Renal cortical epithelial cell (primary cell): ENCODE measurements at places on chromosomes 11 and 22. TPM values are rescaled to one million over a fixed set of nuclear protein-coding genes. Genes with fewer than 3 reads are reported as not detected.

DNA sequence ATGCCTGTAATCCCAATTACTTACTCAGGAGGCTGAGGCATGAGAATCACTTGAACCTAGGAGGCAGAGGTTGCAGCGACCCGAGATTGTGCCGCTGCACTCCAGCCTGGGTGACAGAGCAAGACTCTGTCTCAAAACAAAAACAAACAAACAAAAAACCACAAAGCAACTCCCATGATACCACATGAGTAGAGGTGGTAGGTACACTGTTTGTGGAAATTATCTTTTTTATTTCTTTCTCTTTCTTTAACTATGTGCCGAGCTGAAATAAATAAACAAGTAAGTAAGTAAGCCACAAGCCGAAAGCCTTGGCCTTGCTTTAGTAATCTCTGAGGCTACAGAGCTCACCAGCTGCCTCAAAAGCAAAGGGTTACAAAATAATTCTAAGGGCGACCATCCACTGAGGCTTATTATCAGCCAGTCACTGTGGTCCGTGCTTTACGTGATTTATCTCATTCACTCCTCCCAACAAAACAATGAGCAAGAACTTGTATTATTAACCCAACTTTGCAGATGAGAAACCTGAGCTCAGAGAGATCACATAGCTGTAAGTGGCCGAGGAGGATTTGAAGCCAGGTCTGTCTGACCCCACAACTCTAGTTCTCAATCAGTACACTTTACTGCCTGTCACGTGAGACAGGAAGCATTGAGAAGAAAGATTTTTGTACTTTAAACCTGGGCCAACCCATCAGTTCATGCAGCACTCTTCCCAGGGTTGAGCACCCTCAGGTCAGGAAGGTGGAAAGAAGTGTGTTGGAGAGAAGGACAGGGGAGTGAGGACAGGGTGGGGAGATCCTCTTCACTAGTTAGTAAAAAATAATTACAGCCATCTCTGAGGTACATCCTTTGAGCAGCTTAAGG, 69.8 kb upstream of the MTMR2 start:
- peak; percentile 58 for DNase-seq

WNT7B gene
- 14.5 and 16.7 TPM in 2 replicates for total RNA-seq

GRCh38 chr22:49967706-49968208, 7.2 kb downstream of the PIM3 start:
- DNase-seq = no peak

PARVG gene
- total RNA-seq = not detected in 2 replicates

DNA sequence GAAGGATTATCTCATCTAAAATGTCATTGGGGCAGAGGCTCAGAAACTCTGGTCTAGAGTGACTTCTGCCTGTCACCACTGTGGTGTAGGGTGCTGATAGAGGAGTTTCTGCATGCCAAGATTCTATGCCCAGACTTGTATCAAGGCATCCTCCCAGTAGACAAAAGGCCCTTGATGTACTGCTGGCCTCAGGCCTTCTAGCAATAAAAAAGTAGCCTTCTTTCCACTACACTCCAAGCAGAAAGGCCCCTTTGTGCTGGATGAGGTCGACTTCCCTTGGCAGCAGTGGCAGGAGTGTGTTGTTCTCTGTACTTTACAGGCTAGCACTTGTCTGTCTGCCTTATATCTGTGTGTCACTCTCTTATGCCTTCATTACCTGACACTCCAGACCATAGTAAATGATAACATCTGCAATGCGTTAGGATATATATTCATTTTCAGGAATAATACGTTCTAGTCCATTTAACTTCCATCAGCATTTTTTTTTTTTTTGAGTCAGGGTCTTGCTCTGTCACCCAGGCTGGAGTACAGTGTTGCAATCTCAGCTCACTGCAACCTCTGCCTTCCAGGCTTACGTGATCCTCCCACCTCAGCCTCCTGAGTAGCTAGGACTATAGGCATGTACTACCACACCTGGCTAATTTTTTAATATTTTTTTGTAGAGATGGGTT, 49.5 kb upstream of the RRM1 start:
- no peak for DNase-seq

GRCh38 chr22:41842996-41843970, 10.4 kb downstream of the SREBF2 start:
- no peak for DNase-seq

SGSM1 gene
- total RNA-seq = not detected in 2 replicates

- DNase-seq = no peak
Measured at GRCh38 chr11:111463276-111463675, 48.9 kb downstream of the BTG4 start.

DNA sequence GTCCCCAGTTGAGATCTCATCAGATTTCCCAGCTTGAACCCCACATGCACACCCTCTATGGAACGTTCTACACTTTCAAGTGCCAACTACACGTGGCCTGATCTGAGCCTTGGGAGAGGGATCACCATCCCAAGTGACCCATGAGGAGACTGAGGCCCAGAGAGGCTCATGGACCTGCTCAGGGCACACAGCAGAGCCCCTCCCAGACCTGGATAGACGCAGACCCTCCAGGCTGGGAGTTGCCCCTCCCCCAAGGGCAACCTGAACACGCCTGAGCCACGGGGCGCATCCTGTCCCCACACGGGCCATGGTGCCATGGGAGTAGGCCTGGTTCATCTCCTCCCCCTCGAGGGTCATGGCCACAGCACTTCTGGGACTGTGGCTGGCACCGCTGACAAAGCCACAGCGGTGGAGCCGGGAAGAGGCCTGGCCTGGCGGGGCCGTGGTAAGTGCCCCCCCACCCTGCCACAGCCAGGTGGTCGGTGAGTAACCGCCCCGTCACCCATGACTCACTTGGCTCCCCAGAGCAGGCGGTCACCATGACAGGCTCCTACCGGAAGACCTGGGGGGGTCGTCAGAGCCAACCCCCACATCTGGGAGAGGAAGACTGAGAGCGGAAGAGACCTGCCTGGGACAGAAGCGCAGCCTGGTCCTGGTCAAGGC, 8.1 kb downstream of the WNT7B start:
- peak; percentile 84 for DNase-seq

- no peak for DNase-seq
Measured at GRCh38 chr11:41189701-41190436, 269.6 kb downstream of the LRRC4C start.

GRCh38 chr11:124919898-124920297, 848 bp downstream of the HEPN1 start:
- no peak for DNase-seq

- peak; percentile 81 for DNase-seq
Measured at GRCh38 chr11:86591631-86592030, 80.8 kb downstream of the ME3 start.

- peak; percentile 83 for DNase-seq
Measured at GRCh38 chr11:128501632-128502549, 85.5 kb downstream of the ETS1 start.

MFRP gene
- not detected in 2 replicates for total RNA-seq

DNA sequence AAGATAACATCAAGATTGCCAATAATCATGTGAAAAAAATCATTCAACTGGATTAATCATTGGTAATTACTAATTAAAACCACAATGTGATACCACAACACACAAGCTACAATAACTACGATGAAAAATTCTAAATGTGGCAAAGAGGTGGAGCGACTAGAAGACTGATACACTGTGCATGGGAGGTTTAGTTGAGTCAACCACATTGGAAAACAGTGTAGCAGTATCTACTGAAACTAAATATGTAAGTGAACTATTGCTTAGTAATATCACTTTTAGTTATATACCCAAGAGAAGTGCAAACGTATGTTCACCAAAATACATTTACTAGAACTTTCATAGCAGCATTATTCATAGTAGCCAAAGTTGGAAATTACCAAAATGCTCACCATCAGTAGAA, 359.9 kb downstream of the ETS1 start:
- DNase-seq = no peak

DNA sequence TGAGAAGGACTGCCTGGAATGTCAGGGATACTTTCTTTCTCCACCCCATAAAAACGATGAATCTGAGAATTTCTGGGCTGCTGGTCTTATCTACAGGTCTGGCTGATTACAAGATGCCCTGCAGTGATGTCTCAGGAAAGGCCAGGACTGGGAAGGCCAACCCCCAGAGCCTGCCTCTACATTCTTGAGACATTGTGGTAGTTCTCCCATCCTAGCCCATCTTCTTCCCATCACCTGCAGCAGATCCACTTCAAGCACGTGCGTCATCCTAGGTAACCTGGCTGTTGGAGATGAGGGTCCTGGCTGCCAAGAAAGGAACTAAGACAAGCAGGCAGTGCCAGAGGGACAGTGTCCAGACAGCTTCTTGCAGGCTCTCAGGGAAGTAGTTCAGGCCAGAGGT, 44.1 kb upstream of the E2F8 start:
- no peak for DNase-seq

OR51B5 gene
- 0.15 TPM in 1 of 2 replicates, not detected in the other for total RNA-seq

GRIK4 gene
- total RNA-seq = under 0.01 TPM in 1 of 2 replicates, not detected in the other

DNA sequence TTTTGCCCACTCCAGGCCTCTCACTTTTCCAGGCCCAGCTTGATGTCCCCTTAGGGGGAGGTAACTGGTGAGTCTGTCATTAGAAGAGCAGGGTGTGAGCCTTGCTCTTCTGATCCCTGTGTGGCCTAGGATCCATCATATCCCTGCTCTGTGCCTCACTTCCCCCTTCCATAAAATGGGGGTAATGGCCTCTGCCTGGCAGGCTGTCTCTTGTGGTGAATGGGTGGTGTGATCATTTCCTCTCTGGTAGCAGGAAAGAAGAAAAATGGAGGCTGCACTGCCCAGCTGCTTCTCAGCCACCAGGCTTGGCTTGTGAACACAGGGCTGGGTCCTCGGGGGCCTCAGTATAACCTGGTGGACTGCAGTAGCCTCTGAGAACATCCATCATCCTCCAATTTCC, 5.6 kb downstream of the ARHGEF17 start:
- no peak for DNase-seq

DNA sequence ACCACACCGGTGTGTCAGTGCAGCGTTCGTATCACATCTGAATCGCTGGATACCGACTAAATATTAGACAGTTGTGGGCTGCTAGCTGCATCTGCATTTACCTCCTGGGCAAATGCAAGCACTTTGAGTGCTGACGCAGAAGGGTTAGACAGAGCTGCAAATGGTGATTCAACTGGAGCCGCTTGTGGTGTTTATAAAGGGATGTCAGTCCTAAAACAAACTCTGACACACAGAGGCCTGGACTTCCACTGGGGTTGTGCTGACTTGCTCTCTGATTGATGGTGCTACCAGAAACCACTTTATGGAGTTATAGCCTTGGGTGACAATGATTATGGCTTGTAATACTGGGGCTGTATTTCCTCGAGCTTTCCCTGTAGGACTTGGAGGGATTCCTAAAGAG, 374.4 kb downstream of the NTM start:
- no peak for DNase-seq

GRCh38 chr11:35111161-35112055, 27.6 kb upstream of the CD44 start:
- peak; percentile 78 for DNase-seq

OR5T1 gene
- total RNA-seq = not detected in 2 replicates

DNA sequence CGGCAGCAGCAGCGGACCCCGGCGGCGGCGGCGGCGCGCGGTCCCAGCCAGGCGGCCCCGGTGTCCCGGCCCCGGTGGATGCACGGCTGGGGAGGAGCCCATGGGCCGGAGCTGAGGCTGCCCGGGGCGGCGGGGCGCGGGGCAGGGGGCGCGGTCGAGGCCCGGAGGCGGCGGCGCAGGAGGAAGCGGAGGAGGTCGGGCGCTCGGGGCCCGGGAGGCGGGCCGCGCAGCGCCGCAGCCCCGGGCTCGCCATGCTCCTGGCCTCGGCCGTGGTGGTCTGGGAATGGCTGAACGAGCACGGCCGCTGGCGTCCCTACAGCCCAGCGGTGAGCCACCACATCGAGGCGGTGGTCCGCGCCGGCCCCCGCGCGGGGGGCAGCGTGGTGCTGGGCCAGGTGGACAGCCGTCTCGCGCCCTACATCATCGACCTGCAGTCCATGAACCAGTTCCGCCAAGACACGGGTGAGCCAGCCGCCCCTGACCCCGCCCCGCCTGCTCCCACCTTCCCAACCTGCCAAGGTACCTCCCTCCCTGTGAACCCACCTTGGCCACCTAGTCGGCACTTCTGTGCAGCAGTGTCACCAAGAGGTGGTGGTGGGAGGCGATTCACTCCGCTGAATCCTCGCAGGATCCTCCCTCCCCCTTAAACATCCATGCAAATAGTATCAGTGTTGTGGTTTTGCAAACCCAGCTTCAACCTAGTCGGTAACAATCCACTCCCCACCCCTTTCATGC, 580 bp downstream of the DTX4 start:
- no peak for DNase-seq

CSF2RB gene
- total RNA-seq = under 0.01 TPM in 1 of 2 replicates, not detected in the other

- no peak for DNase-seq
Measured at GRCh38 chr11:117632306-117632705, 164.7 kb downstream of the DSCAML1 start.

DNA sequence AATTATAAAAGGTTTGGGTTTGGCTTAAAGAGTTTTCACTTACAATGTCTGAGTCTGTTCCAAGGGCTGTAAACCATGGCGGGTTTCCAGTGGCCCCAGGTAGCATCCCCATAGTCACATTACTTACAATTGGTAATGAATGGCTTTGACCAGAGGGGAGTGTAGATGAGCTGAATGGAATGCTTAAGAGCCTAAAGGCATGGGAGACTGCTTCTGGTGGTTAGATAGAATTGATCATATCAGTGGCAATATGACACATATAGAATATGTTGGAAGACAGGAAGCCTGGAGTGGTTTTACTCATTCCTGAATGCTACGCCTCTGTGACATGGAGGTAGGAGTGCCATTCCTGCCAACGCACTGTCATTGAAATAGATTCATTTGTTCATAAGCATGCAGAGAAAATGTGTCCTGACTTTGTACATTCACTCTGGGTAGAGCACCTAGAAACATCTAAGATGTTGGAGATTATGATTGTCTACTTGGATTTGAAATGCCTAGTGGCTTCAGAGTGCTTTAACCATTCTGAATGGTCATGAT, 183.3 kb downstream of the BLID start:
- DNase-seq = no peak

GRCh38 chr11:27646051-27646818, 54.0 kb downstream of the BDNF start:
- DNase-seq = no peak

- DNase-seq = no peak
Measured at GRCh38 chr22:39716534-39716933, 146.0 kb downstream of the CACNA1I start.

DNA sequence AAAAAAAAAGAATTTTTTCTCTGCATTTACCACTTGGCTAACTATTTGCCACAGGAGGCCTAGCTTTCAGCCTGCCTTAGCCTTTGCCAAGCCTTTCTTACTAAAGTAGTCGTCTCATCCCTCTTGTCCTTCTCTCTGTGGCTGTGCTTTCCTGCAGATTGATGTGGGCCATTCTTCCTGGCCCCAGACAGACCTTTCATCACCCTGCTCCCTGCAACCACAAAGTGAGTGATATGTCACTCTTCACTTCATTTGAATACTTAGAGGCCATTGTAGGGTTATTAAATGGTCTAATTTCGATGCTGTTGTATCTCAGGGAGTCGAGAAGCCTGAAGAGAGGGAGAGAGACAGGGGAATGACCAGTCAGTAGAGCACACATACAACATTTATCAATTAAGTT, 37.6 kb downstream of the ART5 start:
- DNase-seq = no peak

CLMP gene
- total RNA-seq = 22.7 and 48.9 TPM in 2 replicates

DYNC2H1 gene
- total RNA-seq = 10.8 and 43.2 TPM in 2 replicates
